GM18507 (cell line): ENCODE measurements at places on chromosomes 16 and 17.

- no peak for DNase-seq
Measured at GRCh38 chr17:14886200-14886739, 378.9 kb downstream of the PMP22 start.

GRCh38 chr16:12501707-12502457, 301.8 kb downstream of the CPPED1 start:
- no peak for DNase-seq

- DNase-seq, result no peak
Measured at GRCh38 chr17:59174671-59175070, 19.1 kb downstream of the PRR11 start.

DNA sequence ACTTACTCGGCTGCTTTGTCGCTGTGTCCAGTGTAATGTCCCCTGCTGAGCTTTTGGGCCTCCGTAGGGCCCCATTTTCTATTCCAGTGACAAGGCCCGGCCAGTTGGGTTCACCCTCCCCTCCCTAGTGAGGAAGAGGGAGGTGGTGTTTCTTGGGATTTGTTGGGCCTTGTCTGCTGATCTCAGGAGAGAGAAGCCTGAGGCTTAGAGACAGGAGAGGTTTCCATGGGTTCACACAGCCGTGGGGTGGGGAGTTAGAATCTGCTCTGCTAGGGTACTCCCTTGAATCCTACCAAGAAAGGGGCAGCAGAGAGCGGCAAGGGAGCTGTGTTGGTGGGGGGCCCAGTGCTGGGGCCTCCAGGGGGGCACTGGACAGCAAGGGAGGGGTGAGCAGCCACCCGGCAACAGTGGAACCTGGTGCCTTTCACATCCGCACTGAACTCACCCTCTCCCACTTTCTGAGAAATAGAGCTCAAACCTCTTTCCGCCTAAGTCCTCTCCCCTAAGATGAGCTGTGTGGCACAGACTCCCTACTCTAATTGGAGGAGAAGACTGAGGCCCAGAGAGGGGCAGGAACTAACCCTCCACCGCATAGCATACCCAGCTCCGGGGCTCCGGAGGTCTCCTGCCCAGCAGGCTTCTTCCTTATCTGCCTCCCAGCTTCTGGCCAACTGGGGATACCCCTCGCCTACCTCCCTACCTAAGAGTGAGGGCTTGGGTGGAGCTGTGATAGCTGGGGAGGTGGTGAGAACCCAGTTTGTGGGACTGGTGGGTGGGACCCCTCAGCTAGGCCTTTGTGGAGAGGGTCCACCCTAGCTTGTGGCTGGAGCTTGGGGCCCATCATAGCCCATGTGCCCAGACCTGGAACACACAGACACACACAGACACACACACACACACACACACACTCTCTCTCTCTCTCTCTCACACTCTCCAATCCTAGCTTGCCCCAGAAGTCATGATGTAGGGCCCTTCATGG, 6.8 kb downstream of the TBKBP1 start:
- DNase-seq, result no peak

- no peak for DNase-seq
Measured at GRCh38 chr17:9006175-9006767, 15.0 kb upstream of the NTN1 start.

DNA sequence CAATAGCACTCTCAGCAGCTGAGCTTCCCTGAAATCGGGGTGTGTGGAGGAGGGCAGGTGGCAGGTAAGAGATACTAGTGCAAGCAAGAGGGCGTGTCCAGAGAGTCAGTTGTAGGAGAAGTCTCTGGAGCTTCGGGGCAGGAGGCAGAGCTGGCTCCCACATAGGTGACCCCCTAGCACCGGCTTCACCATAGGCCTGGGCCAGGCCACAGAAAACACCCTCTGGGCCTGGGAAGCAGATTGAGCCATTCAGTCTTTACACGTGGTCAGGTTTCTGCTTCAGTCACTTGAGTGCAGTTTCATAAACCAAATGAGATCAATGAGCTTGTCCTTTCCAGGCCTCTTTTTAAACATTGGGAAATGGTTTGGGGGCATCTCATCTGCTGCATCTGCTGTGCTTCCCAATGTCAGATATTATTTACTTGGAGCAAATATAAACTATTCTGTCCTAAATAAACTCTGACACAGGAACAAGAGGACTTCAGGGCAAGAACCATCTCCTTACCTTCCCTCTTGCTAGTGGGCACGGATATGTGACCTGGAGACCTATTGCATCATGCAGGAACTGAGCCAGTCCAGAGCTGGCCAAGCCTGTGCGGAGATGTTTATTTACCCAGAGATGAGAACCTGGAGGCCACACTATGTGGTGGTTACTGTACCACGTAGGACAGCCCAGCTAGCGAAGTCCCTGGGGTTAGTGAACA, 16.1 kb downstream of the CCR7 start:
- DNase-seq, result no peak

GRCh38 chr16:88909431-88910210, 43.2 kb upstream of the PABPN1L start:
- no peak for DNase-seq

DNA sequence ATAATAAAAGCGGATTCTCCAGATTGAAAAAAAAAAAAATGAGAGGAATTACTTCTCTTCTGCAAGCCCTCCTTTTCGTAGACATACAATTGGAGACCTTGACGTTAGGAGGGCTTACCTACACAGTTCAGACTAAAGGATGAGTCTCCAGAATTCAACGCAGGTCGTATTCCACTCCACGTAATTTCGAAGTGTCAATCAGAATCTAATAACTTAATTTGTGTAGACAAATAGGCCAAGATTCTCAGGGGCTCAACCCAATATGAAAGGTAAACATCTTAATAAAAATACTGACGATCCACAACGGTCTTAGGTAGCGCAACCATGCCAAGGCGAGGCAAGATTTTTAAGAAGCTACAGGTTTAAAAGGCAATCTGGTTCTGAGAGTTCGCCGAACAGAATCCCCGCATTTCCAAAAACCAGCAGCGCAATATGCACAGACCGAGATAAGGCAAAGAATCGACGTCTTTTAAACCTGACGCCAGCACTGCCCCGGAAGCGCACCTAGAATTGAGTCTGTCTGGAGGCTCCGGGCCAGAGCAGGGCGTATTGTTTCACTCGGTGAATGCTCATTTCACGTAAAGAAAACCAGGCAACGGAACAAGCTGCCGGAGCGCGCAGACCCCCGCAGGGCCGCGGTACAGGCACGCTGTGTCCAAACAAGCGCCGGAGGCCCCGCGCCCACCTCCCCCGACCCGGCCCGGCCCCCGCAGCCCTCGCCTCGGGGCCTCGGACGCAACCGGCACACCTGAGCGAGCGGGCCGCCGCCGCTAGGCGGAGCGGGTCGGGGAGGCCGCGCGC, 623 bp downstream of the MBTPS1 start:
- DNase-seq, result peak; percentile 17

DNA sequence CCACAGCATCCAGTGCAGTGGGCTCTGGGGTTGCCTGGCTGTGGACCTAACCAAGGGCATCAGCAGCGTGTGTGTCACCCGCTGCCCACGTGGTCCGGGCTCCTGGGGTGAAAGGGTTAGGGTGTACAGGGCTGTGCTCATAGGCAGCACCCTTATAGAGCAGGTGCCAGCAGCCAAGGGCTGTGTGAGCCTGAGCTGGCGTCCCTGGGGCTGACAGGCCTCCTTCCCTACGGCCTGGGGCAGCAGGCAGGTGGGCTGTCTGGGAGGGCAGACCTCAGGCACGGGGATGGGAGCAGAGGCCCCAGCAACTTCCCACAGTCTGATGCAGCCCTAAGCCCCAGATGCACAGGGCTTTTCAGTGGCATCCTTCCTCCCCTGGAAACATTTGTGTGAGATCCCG, 13.9 kb downstream of the CD300A start:
- DNase-seq, result no peak

DNA sequence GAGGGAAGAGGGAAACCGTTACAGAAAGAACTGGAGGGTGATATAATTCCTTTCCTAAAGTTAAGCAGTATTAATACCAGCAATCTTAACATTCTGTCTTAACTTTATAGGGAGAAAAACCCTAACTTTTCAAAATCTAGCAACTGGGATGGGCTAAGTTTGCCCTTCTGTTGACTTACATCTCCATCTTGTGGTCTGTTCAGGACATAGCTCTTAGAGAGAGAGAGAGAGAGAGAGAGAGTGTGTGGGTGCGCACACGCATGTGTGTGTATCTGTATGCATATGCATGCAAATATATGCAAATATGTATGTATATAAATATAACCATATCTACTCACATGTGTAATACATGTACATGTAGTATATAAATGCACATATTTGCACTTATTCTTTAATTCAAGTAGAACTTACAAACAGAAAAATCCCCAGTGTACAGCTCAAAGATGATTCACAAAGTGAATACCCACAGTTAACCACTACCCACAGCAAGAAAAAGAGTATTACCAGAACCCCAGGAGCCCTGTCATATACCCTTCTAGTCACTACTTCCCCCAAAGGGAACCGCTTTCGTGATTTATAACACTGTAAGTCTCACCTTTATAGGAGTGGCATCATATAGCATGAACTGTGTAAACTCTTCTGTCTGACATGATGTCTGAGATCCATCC, 46.5 kb downstream of the STX8 start:
- peak; percentile 2 for DNase-seq

DNA sequence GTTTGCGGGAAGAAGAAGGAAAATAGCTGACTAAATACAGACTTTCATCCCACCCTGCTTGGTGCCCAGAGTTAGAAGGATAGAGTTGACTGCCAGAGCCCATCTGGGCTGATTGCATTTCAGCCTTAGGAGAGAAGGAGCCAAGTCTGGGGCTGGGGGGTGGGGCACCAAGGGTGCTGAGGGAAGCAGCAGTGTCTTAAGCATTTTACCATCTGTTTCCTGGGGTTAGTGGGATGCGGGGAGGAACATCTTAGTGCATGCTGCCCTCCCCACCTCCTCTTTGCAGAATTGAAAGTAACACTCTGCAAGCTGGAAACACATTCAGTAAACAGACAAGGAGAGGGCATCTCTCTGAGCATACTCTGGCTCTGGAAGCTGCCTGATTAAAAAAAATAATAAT, 1.5 kb upstream of the ARL5C start:
- DNase-seq, result no peak

DNA sequence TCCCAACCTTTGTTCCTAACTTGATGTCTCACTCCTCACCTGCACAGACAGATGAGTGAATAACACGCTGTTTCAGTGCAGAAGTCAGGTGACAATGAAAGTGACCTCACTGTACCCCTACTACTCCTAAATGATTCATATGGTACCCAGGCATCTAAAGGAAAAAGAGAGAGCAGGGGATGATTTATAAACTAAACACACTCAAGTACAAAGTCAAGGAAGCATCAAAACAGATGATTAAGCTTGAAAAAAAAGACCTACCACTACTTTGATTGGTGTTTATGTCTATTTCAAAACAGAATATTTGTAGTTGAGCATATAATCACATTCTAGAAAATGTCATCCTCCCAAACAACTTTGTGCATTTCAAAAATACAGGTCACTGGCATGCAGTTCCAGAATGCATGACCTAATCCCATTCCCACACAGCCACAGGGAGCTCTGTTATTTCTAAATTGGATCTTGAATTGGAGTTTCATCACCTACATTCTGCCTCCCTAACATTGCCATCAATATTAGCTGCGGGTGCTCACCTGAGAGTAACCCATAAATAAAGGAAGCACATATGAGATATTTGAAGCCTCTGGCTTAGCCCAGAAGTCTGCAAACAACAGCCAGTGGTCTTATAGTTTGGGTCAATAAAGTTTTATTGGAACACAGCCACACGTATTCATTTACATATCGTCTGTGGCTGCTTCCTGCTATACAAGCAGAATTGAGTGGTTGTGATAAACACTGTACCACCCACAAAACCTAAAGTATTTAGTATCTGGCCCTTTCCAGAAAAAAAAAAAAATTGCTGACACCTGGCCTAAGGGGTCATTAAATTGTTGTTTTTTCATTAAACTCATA, 14.0 kb downstream of the HS3ST3A1 start:
- no peak for DNase-seq
